ENCODE measurements at places on chromosomes 4 and X.

DNA sequence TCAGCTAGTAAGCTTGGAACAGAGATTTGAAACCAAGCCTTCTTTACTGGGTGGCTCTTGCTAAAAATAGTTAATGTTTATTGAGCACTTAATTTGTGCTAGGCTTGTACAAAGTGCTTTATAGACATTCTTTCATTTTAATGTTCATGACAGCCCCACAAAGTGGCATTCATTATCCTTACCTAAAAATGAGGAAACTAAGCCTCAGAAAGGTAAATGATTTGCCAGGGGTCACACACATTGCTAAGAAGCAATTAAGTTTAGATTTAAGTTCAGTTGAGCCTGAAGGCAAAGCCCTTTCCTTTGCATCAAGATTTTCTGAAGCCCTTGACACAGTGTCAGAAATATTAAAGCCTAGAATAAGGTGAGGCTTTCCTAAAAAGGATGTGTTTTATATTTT, 327.5 kb upstream of the FGF13 start:
- no peak for DNase-seq

DNA sequence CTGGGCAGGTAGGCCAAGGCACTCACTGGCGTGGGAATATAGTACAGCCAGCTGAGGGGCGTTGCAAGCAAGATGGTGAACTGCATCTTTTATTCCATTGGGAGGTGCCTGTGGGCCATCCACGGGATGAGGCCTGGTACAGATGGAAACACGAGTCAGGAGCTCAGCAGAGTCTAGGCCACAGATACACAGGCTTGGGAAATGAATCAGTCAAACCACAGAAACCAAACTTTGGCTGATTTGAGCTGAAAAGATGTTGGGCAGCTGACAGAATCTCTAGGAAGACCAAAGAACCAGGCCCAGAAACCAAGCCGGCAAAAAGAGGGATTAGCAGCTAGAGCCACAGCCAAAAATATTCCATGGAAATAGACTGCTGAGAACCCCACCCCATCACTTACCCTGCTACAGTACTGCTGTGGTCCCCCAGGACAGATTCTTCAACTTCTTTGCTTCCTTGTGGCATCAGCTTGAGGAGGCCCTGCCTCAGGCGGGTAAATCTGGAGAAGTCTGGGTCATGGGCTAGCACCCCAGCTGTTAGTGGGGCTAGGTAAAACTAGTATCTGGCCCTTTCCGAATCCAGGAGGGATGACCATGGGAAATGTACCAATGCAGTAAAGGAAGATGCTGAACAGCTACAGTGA, 75.4 kb downstream of the TMEM131L start:
- DNase-seq = peak; percentile 98

GRCh38 chr4:96149894-96150293, 310.0 kb downstream of the PDHA2 start:
- DNase-seq = no peak

GRCh38 chr4:38803833-38804653, 548 bp downstream of the TLR1 start:
- DNase-seq = no peak

GRCh38 chrX:38515291-38515690, 46.1 kb upstream of the TSPAN7 start:
- DNase-seq = no peak

GRCh38 chrX:16696956-16697355, 15.5 kb downstream of the CTPS2 start:
- no peak for DNase-seq

Measured in fibroblast of skin of right quadriceps (primary cell).